ENCODE measurements at places on chromosomes 1 and 21. TPM values are rescaled to one million over a fixed set of nuclear protein-coding genes. Genes with fewer than 3 reads are reported as not detected.

CLCNKB gene
- total RNA-seq: 0.09 TPM

TMEM61 gene
- total RNA-seq: not detected

FMOD gene
- 48.1 TPM for total RNA-seq

RPE65 gene
- not detected for total RNA-seq

SLAMF1 gene
- total RNA-seq: not detected

TCHHL1 gene
- not detected for total RNA-seq

PSRC1 gene
- total RNA-seq: 1.5 TPM

C1QTNF12 gene
- 0.92 TPM for total RNA-seq

DNTTIP2 gene
- 38.7 TPM for total RNA-seq

VANGL1 gene
- 9.5 TPM for total RNA-seq

UBL4B gene
- not detected for total RNA-seq

ST6GALNAC3 gene
- total RNA-seq: 2.5 TPM

C21orf58 gene
- total RNA-seq: 4.8 TPM

IGSF9 gene
- not detected for total RNA-seq

PCAT6 gene
- 0.89 TPM for total RNA-seq

TSTD1 gene
- total RNA-seq: 17.8 TPM

L1TD1 gene
- total RNA-seq: not detected

RGL1 gene
- 19.4 TPM for total RNA-seq

XCL1 gene
- not detected for total RNA-seq

ELAPOR1 gene
- 0.89 TPM for total RNA-seq

HPCAL4 gene
- not detected for total RNA-seq

RPTN gene
- not detected for total RNA-seq

NLRP3 gene
- total RNA-seq: 2.4 TPM

MPL gene
- total RNA-seq: not detected
